ENCODE measurements at places on chromosomes 7 and 10. TPM values are rescaled to one million over a fixed set of nuclear protein-coding genes. Genes with fewer than 3 reads are reported as not detected.

DNA sequence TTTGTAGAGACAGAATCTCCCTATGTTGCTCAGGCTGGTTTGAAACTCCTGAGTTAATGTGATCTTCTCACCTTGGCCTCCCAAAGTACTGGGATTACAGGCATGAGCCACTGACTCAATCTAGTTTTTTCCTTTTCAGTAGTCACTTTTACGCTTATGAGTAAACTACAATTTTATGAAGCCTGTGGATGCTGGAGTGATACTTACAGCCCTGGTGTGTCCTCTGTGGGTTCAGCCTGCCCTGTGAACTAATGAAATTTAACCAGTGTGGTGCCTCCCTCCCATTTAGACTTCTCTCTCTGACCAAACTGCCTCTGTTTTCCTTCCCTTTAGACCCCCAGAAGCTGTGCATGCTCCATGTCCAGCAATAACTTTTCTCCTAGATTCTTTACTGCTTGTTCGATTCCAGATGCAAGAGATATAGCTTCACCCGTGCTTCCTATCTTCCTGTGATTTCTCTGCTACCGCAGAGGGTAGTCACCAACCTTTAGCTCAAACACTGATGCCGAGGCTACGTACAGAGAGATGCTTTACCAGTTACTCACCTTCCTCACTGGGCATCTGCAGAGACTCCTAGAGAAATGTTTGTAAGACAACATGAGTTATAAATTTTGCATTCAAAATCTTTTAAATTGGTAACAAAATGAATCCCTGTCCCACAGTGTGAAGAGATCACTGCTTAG, 90.8 kb downstream of the KIAA1217 start:
- DNase-seq = no peak

- no peak for DNase-seq
Measured at GRCh38 chr7:92953657-92954056, 117.3 kb upstream of the CDK6 start.

- no peak for DNase-seq
Measured at GRCh38 chr7:19102884-19103283, 14.6 kb downstream of the TWIST1 start.

DNA sequence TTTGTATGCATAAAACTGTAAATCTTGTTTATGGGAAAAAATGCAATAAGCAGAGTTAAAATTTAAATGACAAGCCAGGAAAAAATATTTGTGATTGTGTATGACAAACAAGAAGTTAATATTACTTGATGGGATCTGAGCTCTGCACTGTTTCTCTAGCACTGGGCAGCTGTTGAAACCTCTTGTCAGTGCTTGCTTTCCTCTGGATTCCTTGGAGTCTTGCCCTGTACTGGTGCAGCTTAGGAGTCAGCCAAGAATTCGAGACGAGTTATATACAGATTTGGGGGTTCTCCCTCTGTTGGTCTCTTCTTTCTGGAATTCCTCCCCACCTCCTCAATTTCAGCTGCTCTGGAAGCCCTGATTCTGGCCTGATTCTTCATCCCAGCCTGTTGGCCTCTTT, 24.3 kb upstream of the OPN4 start:
- no peak for DNase-seq

Gene TCAF1
- 19.9 TPM for total RNA-seq

Gene SH2D4B
- 0.14 TPM for total RNA-seq

Gene ANKRD61
- 0.33 TPM for total RNA-seq

Gene ADAM12
- total RNA-seq = 0.32 TPM

Gene VIM
- 296 TPM for total RNA-seq
